ENCODE measurements at places on chromosomes 2 and 18. TPM values are rescaled to one million over a fixed set of nuclear protein-coding genes. Genes with fewer than 3 reads are reported as not detected.

Gene FBXO41
- total RNA-seq, result 4.4 TPM

Gene FOXD4L1
- 0.24 TPM for total RNA-seq

Gene MOCOS
- total RNA-seq, result 4.4 TPM

Gene FAM161A
- total RNA-seq, result 8.0 TPM

Gene LHCGR
- not detected for total RNA-seq

Gene AQP12B
- not detected for total RNA-seq

Gene ORC2
- total RNA-seq, result 11.2 TPM

Gene HRH4
- not detected for total RNA-seq

Gene ALK
- total RNA-seq, result not detected

Gene COL4A4
- 2.4 TPM for total RNA-seq

Gene ADRA2B
- 0.13 TPM for total RNA-seq

Gene MEIS1
- 1.8 TPM for total RNA-seq

Gene IL1RL1
- total RNA-seq, result 0.56 TPM

Gene TMEM87B
- 15.6 TPM for total RNA-seq

Gene TRPM8
- 0.21 TPM for total RNA-seq

Gene PHLPP1
- total RNA-seq, result 7.4 TPM

Gene LRP1B
- total RNA-seq, result not detected

Gene CRACDL
- total RNA-seq, result 3.2 TPM

Gene HJURP
- 64.5 TPM for total RNA-seq

Gene ESCO1
- total RNA-seq, result 9.6 TPM

Gene TMEM247
- not detected for total RNA-seq

Gene SLC5A6
- 64.6 TPM for total RNA-seq

Gene ACTG2
- not detected for total RNA-seq

Gene MLPH
- total RNA-seq, result 318 TPM

Gene MFSD2B
- total RNA-seq, result 0.29 TPM

Gene GPR45
- total RNA-seq, result not detected

Gene DLGAP1
- total RNA-seq, result not detected

Gene KLHL14
- not detected for total RNA-seq

Gene CCDC178
- total RNA-seq, result not detected

Gene DOK6
- not detected for total RNA-seq

Gene IL36B
- not detected for total RNA-seq

Gene CYP1B1
- total RNA-seq, result 6.4 TPM

Gene CD207
- not detected for total RNA-seq

Gene C2orf66
- total RNA-seq, result 0.12 TPM

Gene SLC4A5
- 0.11 TPM for total RNA-seq

Gene DOCK10
- total RNA-seq, result 31.4 TPM

Gene POTEJ
- total RNA-seq, result not detected

Gene ABCG5
- not detected for total RNA-seq

Gene NCKAP5
- total RNA-seq, result 1.2 TPM

Gene HTR2B
- 0.06 TPM for total RNA-seq

Gene NYAP2
- not detected for total RNA-seq

Gene KIAA2012
- total RNA-seq, result not detected

Gene TMEM37
- total RNA-seq, result 1.5 TPM

Gene SETBP1
- 0.55 TPM for total RNA-seq

Gene GPAT2
- not detected for total RNA-seq
